ENCODE measurements at places on chromosomes 6 and 20.

DNA sequence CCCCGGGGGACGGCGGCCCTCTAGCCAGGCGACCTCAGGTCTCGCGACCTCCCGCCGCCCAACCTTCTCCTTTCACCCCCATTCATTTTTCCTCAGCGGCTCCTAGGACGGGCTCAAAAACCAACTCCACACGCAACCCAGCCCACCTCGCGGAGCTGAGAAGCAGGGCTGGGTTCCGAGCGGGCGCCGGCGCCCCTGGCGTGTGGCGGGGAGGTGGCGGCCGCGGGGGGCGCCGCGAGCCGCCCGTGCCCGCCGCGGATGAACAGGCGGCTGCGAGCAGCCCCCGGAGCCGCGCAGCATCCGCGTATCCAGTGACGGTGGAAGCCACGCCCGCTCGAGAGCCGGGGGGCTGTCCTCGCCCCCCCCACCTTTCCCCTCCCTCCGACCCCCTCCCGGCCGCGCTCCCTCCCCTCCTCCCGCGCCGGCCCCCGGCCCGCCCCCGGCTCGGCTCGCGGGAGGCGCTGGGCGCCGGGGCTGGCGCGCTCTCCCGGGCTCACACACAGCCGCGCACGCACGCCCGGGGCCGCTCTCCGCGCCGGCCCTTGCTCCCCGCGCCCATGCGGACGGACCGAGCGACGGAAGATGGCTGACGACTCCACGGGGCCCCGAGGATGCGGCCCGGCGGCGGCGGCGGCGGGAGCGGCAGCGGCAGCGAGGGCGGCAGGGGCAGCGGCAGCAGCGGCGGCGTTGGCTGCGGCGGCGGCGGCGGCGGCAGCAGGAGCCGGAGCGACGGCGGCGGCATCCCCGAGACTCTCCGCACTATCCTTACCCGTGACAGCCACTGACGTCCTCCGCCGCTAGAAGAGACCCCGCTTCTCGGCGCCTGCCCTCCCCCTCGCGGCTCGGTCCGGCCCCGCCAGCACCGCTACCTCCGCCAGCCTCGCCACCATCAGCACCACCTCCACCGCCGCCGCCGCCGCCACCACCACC, at the start of gene SOBP:
SOBP (plus strand) TSS at position 482 of the 930 bp plus-strand sequence. CDS start 500 bp downstream, outside the sequence.
- DNase-seq = peak; percentile 26

- no peak for DNase-seq
Observed at GRCh38 chr6:38179300-38179699, 359.8 kb downstream of the ZFAND3 start.

DNA sequence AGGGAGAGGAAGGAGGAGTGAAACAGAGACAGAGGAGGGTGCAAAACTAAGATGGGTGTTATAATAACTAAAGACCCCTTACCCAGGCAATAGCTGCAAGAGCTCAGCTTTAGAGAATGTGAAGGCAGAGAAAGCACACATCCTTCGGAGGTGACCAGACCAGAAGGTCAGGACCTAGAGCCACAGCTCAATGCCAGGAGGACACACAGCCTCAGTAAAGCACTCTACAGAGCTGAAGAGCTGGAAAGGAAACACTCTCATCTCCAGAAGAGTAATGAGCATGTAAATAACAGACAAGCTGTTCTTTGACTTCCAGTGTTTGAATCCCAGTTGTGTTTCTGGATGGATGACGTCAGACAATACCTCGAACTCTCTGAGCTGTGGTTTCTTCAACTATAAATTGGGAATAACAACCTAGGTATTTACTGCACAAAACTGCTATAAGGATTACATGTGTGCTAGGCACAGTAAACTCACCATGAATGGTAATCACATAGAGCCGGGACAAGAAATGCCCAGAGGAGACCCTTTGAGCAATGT, 63.2 kb downstream of the MAP3K5 start:
- no peak for DNase-seq

DNA sequence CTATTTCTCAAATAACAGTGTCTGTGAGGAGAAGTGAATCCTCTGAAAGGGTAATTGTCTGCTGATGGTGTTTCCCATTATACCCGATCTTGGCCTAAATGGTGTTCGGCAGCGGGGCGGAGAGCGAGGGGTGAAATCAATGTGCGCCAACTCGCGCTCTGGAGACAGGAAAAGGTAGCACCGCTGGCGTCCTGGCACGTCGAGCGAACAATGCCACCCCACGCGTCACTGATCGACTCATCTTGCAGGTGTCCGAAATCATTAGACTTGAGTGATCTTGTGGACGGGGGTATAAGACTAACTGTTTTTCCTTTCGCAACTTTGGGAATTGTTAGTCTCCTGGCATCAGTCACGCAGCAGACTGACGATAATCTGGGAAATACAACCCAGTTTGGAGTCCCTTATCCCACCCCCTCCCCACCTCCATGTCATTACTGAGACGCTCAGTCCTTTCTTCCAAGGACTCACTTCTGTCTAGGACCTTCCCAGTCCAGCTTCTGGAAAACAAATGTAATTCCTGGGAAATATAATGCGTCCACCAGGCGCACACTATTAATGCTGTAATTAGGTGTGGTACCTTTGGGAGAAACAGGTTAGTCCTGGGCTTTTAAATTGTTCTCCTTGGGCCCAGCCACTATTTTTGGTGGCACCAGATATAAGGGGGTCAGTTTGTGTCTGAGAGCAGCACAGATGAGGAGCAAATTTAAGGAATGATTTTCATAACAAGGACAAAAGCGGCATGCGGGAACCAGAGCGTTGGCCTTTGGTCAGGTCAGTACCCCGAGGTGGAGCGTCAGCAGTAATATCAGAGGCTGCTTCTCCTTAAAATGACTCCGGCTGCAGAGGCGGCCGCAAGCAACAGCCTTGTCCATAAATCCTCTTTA, 2.3 kb downstream of the LINC00237 start:
- no peak for DNase-seq

DNA sequence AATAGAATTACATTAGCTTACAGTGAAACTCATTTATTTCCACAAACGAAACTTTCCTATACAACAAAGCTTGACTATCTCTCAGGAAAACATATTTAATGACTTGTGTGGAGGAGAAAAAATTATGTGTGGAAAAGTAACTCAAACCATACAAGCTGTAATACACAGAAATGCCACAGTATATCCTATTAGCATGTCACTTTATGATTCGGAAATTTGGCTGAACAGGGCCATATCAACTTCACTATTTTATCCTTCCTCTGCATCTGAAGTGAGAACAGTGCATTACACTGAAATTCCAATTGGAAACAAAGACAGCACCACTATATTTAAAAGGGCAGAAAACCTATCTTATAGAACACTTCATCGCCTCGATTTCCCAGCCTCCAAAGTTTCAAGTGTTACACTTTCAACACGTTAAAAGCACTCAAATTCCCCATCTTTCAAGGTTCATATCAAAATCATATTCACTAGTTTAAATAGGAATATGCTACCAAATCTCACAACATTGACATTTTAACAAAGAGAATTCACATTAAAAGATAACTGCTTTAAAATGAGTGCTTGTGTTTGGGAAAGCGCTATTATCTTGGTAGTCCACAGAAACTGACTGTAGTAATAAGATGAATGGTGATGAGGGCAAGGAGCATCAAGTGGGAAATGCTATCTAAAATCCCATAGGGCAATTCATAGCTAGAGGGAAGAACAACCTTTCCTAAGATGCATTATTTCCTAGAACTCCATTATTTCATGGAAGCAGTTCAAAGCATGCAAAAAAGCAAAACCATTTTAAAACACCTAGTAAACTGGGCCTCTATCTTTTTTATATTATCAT, 1.8 kb downstream of the REV3L start:
- no peak for DNase-seq

DNA sequence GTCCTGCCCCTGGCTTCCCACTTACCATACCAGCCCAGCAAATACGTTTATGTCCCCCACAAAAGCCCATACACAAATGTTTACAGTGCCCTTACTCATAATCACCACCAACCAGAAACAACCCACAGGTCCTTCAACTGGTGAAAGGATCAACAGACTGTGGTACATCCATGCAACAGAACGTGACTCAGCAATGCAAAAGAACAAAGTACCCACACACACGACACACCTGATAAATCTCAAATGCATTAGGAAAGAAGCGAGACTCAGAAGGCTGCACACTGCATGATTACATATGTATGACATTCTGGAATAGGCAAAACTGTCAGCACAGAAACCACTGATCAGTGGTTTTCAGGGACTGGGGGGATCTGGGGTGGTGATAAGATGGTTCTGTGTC, 20.5 kb downstream of the NCR2 start:
- DNase-seq = no peak

DNA sequence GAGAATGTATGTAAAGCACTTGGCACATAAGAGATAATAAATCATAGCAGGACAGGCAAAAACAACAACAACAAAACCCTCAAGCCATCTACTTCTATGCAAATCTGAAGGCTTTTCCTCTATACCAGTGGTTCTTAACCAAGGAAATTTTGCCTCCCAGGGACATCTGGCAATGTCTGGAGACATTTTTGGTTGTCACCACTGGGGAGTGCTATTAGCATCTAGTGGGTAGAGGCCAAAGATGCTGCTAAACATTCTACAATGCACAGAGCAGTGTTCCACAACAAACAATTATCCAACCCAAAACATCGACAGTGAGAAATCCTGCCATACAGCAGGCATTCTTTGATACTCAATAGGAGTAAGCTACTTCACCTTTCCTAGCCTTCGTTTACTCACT, 28.2 kb downstream of the NDRG3 start:
- peak; percentile 10 for DNase-seq

- no peak for DNase-seq
Observed at GRCh38 chr20:22525821-22526220, 58.6 kb downstream of the FOXA2 start.

GRCh38 chr6:170185175-170185978, 105.5 kb downstream of the DLL1 start:
- DNase-seq = no peak

- DNase-seq = peak; percentile 46
Observed at GRCh38 chr20:18272451-18272850, 15.9 kb upstream of the ZNF133 start.

DNA sequence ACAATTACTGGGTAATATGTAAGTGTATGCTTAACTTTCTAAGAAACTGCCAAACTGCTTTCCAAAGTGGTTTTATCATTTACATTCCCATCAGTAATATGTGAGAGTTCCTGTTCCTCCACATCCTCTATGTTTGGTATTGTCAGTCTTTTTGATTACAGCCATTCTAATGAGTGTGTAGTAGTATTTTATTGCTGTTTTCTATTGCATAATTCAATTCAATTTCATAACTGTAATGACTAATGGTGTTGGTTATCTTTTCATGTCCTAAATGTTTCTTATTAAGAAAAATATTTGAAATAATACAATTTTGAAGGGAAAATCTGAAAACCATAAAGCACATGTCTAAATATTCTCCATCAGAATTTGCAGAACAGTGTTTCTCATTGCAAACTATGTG, 119.3 kb downstream of the MAP3K7 start:
- no peak for DNase-seq
